DND-41 (cell line): ENCODE measurements at places on chromosomes 7 and 10.

- peaks cover 33% of the 10 kb centered on the region; the same call in 1 of the 2 replicates for H3K36me3 ChIP-seq
- H3K4me1 ChIP-seq = no peaks in the 10 kb centered on the region
- no peak for DNase-seq
- H3K27me3 ChIP-seq = no peaks in the 10 kb centered on the region
- no peak overlapping the region for H3K4me3 ChIP-seq
Observed at GRCh38 chr7:39688611-39689480, 65.5 kb downstream of the RALA start.

GRCh38 chr7:44153948-44154335 is 12.8 kb upstream of the MYL7 start:
- no peaks in the 10 kb centered on the region for H3K36me3 ChIP-seq
- no peaks in the 10 kb centered on the region for H3K4me1 ChIP-seq
- H3K4me3 ChIP-seq = no peak overlapping the region
- no peak for DNase-seq

DNA sequence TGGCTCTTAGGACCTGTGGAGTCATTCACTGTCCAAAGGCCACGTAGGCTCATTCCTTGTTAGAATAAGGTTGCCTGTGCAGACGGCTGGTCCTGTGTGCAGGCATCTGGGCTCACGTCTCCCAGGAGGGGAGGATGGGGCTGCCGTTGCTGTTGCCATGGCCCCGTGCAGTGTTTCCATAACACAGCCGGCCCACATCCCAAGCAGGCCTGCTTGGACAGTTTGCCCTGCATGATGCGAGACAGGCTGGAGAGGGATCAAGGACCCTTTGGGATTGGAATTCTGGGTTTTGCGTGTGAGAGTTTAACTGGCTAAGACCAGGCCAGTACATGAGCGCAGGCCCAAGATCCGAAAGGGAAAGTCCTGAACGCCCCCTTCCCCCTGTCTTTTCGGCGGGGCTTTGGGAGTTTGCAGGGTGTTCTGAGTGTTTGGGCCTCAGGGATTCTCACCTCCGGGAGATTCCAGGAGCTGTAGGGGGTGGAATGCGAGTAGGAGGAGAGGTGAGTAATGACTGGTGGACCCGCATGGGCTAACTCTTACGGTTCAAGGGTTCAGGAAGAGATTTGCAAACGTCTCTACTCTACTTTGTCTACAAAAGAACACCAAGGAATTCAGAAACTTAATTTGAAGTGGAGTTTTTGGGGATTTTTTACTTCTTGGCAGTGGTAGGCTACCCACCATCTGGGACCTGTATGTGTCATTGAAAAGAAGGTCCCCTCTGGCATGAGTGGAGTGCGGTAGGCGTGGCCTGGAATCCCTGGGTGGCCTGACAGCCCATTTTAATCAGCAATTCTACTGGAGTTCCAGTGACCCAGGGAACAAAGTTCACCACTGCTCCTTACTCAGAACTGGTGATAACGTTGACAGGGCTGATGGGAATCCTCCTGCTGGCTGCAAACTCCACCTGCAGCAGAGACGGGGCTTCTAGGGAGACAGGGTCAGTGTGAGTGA is 125.4 kb downstream of the ITIH5 start:
- no peaks in the 10 kb centered on the region for H3K27me3 ChIP-seq
- H3K4me3 ChIP-seq = no peak overlapping the region

DNA sequence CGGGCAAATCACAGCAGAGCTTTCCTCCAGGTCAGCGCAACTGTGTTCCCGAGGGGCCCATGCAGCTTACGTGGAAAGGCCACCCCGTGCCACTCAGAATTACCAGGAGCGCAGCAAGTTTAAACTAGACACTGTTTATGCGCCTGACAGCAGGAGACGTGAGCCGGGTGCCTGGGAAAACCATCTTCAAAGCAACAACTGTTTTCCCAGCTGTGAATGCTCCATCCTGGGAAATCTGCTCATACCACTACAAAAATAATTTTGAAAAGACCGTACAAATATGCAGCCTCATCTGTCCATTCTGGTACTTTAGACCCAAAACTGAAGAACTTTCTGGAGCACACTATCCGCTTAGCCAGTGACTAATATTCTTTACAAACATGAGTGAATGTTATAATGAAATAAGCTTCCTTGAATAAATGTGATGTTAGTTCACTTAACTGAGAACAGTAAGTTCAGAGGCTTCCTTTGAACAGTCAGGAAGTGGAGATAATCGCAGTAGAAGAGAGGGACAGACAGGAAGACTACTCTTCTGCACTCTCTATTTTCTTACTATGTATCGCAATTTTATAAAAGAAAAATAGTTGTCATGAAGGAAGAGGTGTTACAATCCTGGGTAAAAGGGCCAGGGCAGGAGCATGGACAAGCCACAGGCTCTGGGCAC is 16.7 kb downstream of the GPER1 start:
- no peaks in the 10 kb centered on the region; the same call in 1 of the 2 replicates for H3K4me1 ChIP-seq
- H3K4me3 ChIP-seq = no peak overlapping the region
- H3K27ac ChIP-seq = no peak overlapping the region
- H3K27me3 ChIP-seq = no peaks in the 10 kb centered on the region

DNA sequence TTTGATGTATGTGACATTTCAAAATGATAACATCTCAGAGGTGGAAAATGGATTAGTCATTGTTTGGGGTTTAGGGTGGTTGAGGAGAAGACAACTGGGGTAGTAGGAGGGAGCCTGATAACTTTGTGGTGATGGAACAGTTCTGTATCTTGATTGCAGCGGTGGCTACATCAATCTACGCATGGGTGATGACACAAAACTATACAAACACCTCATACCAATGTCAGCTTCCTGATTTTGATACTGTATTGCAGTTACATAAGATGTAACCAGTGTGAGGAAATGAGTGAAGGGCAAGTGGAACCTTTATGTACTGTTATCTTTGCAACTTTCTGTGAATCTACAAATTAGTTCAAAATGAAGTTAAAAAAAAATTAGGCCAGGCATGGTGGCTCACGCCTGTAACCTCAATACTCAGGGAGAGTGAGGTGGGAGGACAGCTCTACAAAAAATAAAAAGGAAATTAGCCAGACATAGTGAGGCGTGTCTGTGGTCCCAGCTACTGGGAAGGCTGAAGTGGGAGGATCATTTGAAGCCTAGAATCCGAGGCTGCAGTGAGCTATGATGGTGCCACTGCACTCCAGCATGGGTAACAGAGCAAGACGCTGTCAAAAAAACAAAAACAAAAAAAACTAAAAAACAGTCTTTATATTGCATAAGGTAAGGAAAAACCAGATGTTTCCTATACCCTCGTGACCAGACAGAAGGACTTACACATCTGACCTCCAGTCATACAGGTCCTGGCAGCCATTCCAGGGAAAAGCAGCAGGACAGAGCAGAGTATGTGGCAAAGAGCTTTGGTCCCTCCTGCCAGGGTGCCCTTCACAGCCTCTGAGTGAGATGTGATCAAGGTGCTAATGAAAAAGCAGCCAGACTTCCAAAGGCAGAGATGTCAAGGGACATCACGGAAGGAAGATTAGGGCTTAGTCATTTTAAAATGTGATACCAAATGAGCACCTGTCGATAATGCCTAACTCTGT is 50.8 kb downstream of the CYTH3 start:
- no peak overlapping the region for H3K27ac ChIP-seq
- H3K4me1 ChIP-seq = no peaks in the 10 kb centered on the region
- H3K4me3 ChIP-seq = no peak overlapping the region
- H3K27me3 ChIP-seq = no peaks in the 10 kb centered on the region

GRCh38 chr10:102645388-102645740 is 1.1 kb downstream of the TRIM8 start:
- peak overlapping the region; percentile 58; the same call in 1 of the 2 replicates for H3K4me3 ChIP-seq
- H3K27me3 ChIP-seq = no peaks in the 10 kb centered on the region
- H3K4me1 ChIP-seq = peaks cover 54% of the 10 kb centered on the region
- peak; percentile 57 for DNase-seq
- peaks cover 43% of the 10 kb centered on the region for H3K36me3 ChIP-seq

GRCh38 chr10:61935077-61935476 is 33.6 kb downstream of the ARID5B start:
- DNase-seq = no peak
- no peak overlapping the region for H3K4me3 ChIP-seq
- no peaks in the 10 kb centered on the region for H3K27me3 ChIP-seq
- no peaks in the 10 kb centered on the region for H3K36me3 ChIP-seq
- H3K4me1 ChIP-seq = no peaks in the 10 kb centered on the region

- H3K4me3 ChIP-seq = no peak overlapping the region
- no peaks in the 10 kb centered on the region for H3K27me3 ChIP-seq
- DNase-seq = no peak
- H3K36me3 ChIP-seq = no peaks in the 10 kb centered on the region
- H3K4me1 ChIP-seq = no peaks in the 10 kb centered on the region
Observed at GRCh38 chr10:122239578-122240257, 31.4 kb upstream of the BTBD16 start.

GRCh38 chr7:108167460-108167859 is 37.3 kb upstream of the LAMB4 start:
- H3K27me3 ChIP-seq = no peaks in the 10 kb centered on the region
- no peaks in the 10 kb centered on the region for H3K36me3 ChIP-seq
- no peak for DNase-seq
- no peak overlapping the region for H3K4me3 ChIP-seq
- no peak overlapping the region for H3K27ac ChIP-seq

GRCh38 chr7:134737566-134738345 is 41.7 kb upstream of the CALD1 start:
- no peaks in the 10 kb centered on the region for H3K36me3 ChIP-seq
- no peak overlapping the region for H3K4me3 ChIP-seq
- DNase-seq = no peak
- no peaks in the 10 kb centered on the region for H3K4me1 ChIP-seq

DNA sequence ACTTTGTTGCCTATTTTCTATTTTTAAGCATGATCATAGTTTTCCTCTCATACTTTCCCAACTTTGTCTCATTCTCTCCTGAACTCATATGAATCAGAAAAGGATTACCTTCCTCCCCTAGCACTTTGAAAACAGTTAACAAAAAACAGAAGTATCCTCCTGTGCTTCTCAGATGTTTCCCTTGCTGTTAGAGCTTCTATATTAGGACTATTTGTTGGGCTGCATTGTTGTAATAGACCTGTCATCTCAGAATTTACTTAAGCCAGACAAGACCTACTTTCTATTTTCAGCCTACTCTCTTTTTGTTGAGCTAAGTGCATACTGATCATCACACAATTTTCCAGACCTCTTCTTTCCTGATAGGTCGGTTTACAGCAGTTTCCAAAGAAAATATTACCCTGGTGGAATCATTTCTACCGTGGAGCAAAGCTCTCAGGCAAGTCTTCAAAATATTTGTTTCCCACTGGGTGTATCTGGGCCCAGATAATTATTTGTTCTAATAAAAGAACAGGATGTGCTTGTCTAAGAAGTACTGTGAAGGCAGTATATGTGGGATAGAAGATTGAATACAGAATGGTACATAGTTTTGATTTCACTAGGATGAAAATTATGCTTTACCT is 411.9 kb upstream of the KLF6 start:
- no peak overlapping the region for H3K27ac ChIP-seq
- no peaks in the 10 kb centered on the region for H3K27me3 ChIP-seq
- no peak overlapping the region for H3K4me3 ChIP-seq
- no peaks in the 10 kb centered on the region for H3K36me3 ChIP-seq
- no peaks in the 10 kb centered on the region for H3K4me1 ChIP-seq

DNA sequence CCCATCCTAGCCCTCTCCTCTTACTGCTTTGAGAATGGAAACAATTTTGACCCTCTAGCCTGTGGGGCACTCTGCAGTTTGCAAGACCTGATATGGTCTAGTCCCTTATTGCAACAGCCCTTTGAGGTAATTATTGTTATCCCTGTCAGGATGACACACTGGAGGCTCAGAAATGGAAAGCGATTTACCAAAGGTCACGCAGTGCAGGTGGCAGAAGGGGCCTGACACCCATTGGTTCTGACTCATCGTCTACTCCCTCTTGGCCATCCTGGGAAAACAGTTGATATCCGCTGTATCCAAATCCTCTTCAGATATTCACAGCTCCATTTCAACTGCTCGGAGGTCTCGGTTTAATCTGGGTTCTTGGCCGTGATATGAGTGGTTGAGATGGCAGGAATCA is 44.7 kb upstream of the AQP1 start:
- H3K27ac ChIP-seq = no peak overlapping the region
- no peaks in the 10 kb centered on the region for H3K27me3 ChIP-seq
- H3K4me1 ChIP-seq = no peaks in the 10 kb centered on the region
- no peaks in the 10 kb centered on the region for H3K36me3 ChIP-seq
- H3K4me3 ChIP-seq = no peak overlapping the region

- no peak overlapping the region for H3K4me3 ChIP-seq
- no peaks in the 10 kb centered on the region for H3K27me3 ChIP-seq
- no peaks in the 10 kb centered on the region for H3K4me1 ChIP-seq
- DNase-seq = no peak
Observed at GRCh38 chr10:24393201-24393600, 184.3 kb downstream of the KIAA1217 start.

DNA sequence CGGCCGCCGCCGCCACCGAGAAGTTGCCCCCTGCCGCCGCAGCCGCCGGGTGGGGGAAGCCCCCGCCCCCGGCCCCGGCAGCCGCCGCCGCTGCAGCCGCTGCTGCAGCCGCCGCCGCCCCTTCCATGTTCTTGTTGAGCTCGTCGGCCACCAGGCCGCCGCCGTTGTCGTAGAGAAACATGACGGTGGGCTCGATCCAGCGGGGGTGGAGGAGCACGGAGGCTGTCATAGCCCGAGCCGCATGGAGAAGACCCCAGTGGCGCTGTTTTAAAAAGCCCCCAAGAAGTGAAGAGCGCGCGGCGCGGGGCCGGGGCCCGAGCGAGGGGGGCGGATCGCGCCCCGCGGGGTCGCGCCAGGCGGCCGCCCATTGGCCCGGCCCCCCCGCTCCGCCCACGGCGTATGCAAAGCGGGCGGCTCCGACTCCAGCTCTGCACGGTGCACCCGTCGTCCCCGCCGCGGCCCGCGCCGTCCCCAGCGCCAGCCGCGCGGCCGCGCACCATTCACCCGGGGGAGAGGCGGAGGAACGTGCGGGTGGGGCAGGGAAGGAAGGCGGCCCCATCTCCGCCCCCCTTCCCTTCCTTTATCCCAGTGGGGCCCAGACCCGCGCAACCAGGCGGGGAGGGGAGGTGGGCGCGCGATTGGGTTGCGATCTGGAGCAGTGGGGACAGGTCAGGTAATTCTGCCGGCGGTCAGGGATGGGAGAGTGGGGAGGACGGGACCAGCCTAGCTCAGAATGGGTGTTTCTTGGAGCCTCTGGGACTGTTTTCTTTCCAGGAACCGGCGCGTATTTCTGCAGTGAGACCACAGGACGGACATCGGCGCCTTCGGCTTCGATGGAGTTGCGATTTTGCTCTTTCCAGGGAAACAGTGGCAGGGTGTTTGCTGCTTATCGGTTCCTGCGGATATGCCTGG is at the start of gene HOXA13:
TSS of gene HOXA13 (minus strand) at position 243 of the 912 bp plus-strand sequence. CDS start at position 229, 14 bp downstream.
- H3K4me1 ChIP-seq = peaks cover 34% of the 10 kb centered on the region
- no peaks in the 10 kb centered on the region for H3K36me3 ChIP-seq
- peak within 1 kb of the TSS; percentile 37; the same call in 1 of the 2 replicates for H3K4me3 ChIP-seq
- peak; percentile 79 for DNase-seq
- peaks cover 20% of the 10 kb centered on the region for H3K27me3 ChIP-seq

- DNase-seq = no peak
- peaks cover 3% of the 10 kb centered on the region for H3K27me3 ChIP-seq
- H3K36me3 ChIP-seq = no peaks in the 10 kb centered on the region
Observed at GRCh38 chr10:2399482-2399881, 662.2 kb upstream of the ADARB2 start.

DNA sequence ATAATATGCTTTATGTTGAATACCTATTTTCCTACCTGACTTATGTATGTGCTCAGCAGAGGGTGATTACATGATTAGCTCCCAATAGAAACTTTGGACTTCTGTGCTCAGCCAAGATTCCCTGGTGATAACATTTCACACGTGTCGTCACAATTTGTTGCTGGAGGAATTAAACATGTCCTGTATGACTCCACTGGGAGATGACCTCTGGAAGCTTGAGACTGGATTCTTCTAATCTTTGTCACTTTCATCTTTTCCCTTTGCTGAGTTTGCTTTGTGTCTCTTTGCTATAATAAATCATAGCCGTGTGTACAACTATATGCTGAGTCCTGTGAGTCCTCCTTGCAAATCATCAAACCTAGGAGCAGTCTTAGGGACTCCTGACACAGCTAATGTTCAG is 120.9 kb upstream of the LRRTM3 start:
- no peak overlapping the region for H3K27ac ChIP-seq
- no peak for DNase-seq
- no peaks in the 10 kb centered on the region for H3K36me3 ChIP-seq
- no peaks in the 10 kb centered on the region for H3K27me3 ChIP-seq
- no peaks in the 10 kb centered on the region for H3K4me1 ChIP-seq
